Activated CD8-positive, alpha-beta memory T cell treated with anti-CD3 and anti-CD28 coated beads for 4 hours (primary cell): ENCODE measurements at places on chromosomes 12 and 14.

DNA sequence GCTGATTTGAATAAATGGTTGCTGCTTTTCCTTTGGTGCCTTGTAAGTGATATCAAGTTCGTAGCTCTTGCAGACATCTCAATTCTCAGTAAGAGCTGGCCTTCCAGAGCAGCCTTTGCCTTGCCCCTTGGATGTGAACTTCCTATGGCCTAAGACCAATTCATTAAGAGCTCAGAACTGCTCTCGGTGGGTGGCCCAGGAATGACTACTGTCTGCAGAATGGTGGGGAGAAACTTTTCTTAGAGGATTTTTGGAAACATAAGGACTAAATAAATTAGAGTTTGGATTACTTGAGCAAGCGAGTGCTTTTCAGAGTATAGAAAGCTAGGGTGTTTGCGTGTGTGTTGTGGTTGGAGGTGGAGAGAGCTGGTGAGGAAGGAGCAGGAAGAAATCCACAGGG, 306.4 kb upstream of the TBX3 start:
- no peak for DNase-seq

- no peak for DNase-seq
These were observed 233.4 kb downstream of the SPTSSA start for GRCh38 chr14:34228650-34228976.

DNA sequence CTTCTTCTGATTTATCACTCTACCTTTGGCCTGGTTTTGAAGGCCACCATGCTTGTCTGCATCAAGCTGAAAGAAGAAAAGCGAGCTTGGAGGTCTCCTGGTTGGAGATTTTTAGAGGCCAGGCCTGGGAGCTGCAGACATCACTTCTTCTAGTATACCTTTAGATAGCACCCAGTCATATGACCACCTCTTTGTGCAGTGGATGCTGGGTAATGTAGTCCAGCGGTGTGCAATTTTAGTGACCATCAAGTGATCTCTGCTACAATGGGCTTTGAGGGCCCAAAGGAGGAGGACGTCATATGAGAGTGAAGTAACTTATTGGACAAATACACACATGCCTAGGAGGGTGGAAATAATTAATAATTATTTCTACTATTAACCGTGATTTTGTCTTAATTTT, 15.2 kb upstream of the WNT5B start:
- no peak for DNase-seq

GRCh38 chr14:23030936-23031335, 3.8 kb downstream of the PSMB5 start:
- no peak for DNase-seq

DNA sequence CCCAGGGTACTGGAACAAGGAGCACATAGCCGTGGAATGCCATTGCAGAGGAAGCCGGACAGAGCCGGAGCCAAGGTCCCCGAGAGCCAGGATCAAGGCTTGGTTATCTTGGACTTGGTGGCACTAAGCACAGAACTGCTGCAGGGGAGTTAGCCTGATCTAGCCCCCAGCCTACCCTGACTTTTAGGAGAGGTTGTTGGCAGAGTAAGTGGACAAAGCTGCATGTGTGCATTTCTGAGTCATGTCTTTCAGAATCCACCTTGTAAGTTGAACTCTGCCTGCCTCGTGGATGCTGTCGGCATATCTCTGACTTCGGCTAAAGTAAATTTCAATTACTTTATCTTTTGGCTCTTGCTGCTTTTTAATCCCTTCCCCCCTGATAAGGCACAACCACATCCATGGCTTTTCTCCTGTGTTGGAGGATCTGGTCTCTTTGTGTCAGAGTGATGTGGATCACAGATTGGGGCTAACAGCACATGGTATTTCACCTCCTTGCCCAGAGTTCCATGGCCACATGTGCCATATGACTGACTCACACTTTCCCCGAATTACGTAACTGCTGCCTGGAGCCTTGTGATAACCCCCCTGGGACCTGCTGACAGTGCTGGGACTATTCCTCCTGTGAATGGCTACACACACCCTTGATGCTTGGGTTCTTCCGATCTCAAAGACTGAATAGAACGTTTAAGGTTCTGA, 240.3 kb downstream of the EMP1 start:
- no peak for DNase-seq

GRCh38 chr12:20350495-20350894, 17.8 kb upstream of the PDE3A start:
- no peak for DNase-seq

GRCh38 chr12:71431991-71432390, 7.6 kb upstream of the LGR5 start:
- no peak for DNase-seq

DNA sequence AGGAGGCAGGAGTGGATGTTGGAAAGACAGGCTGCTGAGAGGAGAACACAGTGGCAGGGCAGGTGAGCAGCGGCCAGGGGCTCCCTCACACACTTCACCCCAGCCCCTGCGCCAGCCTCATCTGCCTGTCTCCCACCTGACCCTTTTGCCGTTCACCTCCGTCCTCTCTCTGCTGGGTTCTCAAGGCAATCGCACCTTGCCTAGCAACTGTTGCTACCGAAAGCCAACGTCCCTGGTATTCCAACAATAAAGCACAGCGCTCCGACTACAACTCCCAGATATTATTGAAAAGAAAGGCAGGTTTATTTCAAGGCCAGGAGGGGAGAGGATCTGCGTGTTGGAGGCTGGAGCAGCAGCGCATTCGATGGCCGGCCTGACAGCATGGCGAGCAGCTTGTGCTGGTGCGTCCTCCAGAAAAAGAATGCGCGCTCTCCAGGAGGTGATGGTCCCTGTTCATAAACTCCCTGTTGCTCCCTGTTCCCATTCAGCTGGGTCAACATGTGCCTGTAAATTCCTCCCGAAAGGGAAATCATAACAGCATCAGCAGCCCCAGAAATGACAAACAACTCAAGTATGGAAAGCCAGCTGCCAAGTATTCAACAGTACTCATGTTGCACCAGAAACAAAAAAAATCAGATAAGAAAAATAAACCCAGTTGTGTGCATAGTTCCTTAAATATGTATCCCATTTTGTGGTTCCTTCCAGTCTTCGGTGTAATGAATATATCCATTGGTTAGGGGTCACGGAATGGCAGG, 153.0 kb upstream of the DIO3 start:
- DNase-seq = no peak

DNA sequence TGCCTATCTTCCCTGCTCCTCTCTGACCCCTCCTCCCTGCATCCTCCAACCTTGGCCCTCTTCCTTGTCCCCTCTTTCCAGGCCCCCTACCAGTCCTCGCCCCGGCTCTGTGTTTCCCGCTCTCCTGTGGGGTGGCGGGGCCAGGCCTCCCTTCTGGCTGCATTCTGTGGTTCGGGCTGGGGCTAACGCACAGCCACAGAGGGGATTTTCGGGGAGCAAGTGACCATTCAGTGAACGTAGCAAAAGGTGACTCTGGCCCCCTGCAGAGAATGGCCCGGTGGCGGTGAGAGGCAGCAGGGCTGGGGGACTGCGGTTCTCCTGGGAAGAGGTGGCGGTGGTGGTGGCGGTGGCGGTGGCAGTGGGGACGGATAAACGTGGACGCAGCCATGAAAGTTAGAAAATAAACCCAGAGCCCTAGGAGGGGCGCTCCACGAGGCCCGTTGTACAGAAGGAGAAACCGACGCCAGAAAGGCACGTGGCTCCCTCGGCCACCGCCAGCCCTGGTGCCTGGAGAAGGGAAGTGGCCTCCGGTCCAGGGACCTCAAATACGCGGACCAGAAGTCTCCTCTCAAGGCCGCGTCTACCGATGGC, 269.6 kb downstream of the ADGRD1 start:
- no peak for DNase-seq

DNA sequence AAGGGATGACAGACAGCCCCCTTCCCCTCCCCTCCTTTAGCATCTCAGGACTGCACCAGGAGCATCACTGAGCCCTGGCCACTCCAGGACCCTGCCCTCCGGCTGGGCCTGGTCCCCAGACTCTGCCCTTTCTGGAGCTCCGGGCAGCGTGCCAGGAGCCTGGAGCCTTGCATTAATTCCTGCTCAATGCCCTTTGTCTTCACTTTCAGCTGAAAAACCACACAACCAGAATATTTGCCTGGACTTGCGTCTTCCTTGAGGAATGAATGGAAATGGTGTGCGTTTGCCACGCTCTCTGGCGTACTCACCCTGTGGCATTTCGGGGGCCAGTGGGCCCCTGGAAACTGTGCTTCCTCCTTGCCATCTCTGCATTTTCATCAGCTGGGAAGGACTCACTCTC, 8.5 kb upstream of the RFLNA start:
- no peak for DNase-seq

DNA sequence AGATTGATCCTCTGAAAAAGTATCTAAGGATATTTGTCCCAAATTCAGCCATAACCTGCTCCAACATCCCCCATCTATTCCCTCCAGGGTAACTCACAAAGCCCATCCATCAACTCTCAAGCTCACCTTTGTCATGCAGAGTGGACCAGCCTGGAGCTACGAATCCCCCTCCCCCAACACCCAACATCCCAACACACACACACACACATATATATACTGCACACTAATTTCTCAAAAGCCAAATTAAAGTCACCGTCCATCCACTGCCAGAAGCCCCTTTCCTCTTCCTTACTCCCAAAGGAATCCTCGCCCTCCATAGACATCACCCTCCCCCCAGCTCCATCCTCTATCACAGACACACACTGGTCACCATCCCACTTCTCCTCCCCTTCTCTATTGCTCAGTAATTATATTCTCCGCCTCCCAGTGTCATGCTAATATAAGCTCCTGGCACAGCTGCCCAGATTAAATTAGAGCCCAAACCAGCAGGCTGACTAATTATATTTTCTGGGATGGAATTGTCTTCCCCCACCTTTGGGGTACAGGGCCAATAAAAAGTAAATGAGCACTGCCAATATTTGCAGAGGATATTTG, 13.5 kb upstream of the TESPA1 start:
- no peak for DNase-seq

DNA sequence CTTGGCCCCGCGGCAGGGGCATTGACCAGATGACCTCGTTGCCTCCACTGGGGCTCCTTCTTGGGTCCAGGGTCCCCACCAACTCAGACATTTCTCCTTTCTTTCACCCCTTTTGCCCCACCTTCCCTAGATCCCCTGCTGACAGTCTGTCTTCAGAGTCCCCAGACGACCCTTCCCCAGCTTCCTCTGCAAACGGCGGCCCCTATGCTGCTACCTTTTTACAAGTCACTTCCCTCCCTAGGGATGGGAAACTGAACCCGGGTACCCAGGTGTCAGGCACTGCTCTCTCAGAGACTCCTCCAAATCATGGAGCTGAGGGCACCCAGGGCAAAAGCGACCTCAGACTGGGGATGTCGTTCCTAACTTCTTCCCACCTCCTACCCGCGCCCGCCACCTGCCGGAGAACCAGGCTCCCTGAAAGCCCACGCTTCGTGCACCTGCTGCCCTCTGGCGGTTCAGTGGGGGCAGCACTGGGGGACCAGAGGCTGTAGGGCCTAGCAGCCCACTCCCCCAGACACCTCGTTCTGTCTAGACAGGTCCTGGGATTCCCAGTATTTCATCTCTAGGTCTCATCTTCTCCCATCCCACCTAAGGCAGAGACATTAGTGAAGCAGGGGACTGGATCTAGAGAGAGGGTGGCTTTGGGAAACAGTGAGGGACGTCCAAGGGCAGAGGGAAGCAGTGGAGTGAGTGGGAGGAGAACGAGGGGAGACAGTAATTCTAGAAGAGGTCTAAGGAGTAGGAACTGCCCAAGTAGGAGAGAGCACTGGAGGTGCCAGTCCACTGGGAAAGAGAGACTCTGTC, 4.9 kb downstream of the ZNF385A start:
- peak; percentile 68 for DNase-seq

DNA sequence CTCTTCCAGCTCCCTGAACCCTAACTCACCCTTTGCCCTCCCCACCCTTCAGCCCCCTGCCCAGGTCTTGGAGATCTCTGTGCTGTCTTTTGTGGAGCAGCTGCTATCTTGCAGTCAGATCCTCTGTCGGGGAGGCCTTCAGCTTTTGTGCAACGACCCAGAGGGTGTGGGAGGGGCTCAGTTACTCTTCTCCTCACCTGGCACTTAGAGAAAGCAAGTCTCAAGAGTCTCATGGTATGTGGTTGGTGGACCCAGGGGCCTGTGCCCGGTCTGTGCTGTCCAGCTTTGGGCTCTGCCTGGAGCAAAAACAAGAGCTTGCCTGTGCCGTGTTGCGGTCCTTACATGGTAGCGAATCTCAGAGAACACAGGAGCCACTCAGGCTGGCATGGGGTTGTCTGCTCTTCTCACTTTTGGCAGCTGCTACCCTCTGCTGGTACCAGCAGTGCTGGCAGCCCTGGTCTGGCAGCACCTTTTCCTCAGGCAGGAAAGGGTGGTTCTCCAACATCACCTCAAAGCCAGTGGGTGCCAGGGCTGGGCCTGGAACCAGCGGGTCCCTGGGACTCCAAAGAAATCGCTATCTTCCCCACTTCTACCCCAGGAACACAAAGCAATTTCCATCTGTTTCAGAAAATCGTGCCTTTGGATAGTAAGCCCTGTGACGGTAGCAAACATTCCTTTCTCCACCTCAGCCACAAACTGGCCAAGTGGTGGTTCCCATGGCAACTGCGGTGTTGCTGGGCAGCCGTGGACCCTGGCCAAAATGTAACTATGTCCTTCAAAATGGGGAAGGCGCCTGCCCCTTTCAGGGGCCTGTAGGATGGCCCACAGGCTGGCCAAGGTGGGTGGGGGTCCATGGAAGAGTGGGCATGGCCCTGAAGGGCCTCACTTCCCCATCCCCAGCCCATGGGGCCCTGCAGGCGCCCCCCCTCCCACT, 90.0 kb downstream of the RIN3 start:
- DNase-seq = peak; percentile 38

- DNase-seq = no peak
These were observed 35.4 kb downstream of the PLEKHG7 start for GRCh38 chr12:92737855-92738850.

DNA sequence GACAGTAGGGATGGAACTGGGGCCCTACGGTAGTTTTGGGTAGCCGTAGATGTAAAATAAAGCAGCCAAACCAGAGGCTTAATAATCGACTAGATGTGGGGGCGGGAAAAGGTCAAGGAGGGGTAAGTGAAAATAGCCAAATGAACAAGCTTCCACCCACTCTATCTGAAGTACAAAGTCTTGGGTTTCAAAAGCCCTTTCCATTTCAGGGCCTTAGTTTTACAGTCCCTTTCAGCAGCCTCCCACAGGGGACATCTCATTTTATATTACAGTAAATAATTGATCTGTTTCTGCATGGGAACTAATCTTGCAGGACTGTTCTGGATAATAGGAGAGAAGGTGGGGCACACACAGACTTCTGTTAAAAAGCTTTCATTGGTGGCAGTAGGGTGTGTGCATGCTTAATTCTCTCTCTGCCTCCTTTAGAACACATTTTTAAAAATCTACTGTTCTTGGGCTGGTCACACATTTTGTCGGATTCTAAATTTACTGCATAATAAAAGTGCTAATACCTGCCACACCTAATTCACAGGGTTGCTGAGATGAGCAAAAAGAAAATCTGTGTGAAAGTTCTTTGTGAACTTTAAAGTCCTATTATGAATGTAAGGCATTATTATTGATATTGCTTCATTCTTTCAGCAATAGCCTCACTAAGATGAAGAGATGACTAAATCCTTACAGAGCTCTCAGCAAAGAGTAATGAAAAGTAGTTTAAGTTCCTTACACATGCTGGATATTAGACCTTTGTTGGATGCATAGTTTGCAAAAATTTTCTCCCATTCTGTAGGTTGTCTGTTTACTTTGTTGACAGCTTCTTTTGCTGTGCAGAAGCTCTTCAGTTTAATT, 104.6 kb downstream of the ITPR2 start:
- no peak for DNase-seq
